Activated T-helper 1 cell treated with anti-CD3 and anti-CD28 coated beads, Interleukin-12 subunit alpha, Interleukin-12 subunit beta, Interleukin-2, Interleukin-4 antibody, amounts not matched to agents 30 ng/mL and 10 ng/mL and 1 ng/mL, durations not matched to agents 14 hours and 24 hours and 36 hours (primary cell): ENCODE measurements at places on chromosomes 4 and X.

- no peak for DNase-seq
- no peak overlapping the region for H3K27ac ChIP-seq
- no peaks in the 10 kb centered on the region for H3K4me1 ChIP-seq
- no peaks in the 10 kb centered on the region for H3K27me3 ChIP-seq
These were observed 142.9 kb downstream of the TMEM164 start for GRCh38 chrX:110145854-110146253.

DNA sequence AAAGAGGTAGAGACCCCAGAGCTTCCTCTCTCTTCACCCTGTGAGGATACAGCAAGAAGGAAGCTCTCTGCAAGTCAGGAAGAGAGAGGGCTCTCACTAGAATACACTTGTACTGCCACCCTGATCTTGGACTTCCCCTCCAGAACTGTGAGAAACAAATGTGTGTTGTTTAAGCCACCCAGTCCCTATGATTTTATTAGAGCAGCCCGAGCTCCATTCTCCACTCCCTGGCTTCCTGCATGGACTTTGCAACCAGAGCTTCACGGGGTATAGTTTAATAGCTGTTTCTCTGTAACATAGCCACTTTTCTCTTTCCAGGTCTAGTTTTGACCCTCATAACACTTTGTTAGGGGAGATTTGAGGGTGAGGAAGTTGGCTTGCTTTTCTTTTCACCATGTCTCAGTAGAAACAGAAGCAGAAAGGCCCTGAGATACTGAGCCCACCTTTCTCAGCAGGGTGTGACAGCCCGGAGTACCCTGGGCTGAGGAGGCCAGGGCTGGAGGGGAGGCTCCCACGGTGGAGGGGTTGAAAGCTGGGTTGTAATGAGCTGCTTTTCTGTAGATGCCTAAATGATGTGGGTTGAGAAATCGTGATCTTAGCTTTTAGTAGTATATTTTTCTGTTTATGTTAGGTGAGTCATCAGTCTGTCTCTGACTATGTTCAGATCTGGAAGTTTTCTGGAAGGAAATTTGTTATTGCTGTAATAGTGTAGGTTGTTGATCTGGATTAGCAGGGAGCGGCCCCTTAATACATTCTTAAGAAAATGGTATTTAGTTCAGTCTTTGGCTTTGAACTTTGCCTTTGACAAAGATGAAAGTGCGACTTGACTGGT lies 118.6 kb downstream of the PTTG2 start:
- DNase-seq = no peak
- H3K27me3 ChIP-seq = no peaks in the 10 kb centered on the region
- peaks cover 30% of the 10 kb centered on the region for H3K4me1 ChIP-seq
- H3K36me3 ChIP-seq = peaks cover 22% of the 10 kb centered on the region
- H3K4me3 ChIP-seq = no peak overlapping the region

DNA sequence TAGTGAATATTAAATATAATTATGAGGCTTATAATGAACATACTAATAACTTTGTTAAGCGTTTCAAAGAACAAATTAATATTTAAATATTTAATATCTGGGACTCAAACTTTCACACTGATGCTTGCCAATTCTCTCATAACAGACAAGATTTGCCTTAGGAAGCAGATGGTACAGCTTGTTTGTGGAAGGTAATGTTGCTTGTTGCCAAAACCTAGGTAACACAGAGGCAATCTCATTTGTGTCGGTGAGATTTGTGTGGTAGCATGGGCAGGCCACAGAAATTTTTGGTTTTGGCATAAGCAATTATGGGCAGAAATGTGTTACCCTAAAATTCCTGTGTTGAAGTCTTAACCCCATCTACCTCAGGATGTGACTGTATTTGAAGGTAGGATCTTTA lies 114.9 kb upstream of the AFF2 start:
- H3K36me3 ChIP-seq = no peaks in the 10 kb centered on the region
- no peaks in the 10 kb centered on the region for H3K27me3 ChIP-seq
- H3K4me3 ChIP-seq = no peak overlapping the region
- H3K4me1 ChIP-seq = peaks cover 26% of the 10 kb centered on the region
- DNase-seq = no peak

GRCh38 chr4:68182382-68182820 lies 52.7 kb upstream of the TMPRSS11F start:
- DNase-seq = no peak
- no peaks in the 10 kb centered on the region for H3K4me1 ChIP-seq
- H3K27me3 ChIP-seq = peaks cover 4% of the 10 kb centered on the region
- H3K27ac ChIP-seq = no peak overlapping the region

DNA sequence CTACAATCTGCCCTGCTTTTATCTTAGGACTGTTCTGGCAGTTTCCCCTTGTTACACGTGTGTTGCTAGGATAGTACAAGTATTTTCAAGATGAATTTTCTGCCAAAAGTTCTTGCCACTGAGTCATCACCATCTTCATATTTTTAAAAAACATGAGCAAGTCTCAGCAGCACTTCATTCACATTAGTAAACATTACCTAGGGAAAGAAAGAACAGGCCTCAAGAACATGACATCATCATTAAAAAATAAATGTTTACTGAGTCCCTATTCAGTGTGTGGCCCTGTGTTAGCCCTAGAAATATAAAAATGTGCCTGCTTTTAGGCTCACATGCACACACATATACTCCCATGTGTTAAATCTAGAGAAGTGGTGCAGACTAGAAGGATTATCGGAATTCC lies 18.7 kb upstream of the GPC3 start:
- H3K27me3 ChIP-seq = peaks cover 4% of the 10 kb centered on the region
- H3K27ac ChIP-seq = no peak overlapping the region
- no peak for DNase-seq
- H3K4me3 ChIP-seq = no peak overlapping the region
- no peaks in the 10 kb centered on the region for H3K36me3 ChIP-seq
- no peaks in the 10 kb centered on the region for H3K4me1 ChIP-seq

- no peak overlapping the region for H3K27ac ChIP-seq
- no peak overlapping the region for H3K4me3 ChIP-seq
- H3K4me1 ChIP-seq = no peaks in the 10 kb centered on the region
- no peaks in the 10 kb centered on the region for H3K36me3 ChIP-seq
- H3K27me3 ChIP-seq = no peaks in the 10 kb centered on the region
These were observed 898.9 kb upstream of the EPHA5 start for GRCh38 chr4:66569228-66569627.

DNA sequence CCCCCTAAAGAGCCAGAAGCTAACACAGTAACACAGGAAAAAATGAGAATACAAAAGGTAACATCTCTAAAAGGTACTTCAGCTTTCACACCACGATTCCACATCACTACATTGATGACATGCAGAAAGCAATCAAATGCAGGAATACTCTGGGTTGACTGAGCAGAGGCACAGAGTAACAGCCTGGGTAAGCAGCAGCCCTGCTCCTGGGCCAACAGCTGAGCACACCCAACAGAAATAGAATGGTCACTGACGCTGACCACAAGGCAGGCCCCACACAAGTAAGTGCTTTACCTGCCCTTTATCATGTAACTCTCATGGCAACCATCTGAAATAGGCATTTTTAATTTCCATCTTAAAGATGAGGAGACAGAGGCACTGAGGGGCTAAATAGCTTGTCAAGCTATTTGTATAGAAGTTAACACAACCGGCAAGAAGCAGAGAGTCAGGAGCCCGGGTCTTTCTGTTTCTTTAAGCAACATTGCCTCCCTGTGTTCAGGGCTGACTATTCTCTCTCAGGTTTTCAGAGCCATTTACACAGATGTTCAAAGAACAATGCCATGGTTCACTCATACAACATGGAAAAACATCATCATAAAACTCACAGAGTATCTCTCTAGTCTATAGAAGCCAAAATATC lies 168.9 kb downstream of the ZNF674 start:
- peak; percentile 1 for DNase-seq
- H3K4me3 ChIP-seq = no peak overlapping the region
- no peak overlapping the region for H3K27ac ChIP-seq
- no peaks in the 10 kb centered on the region for H3K36me3 ChIP-seq
- H3K27me3 ChIP-seq = no peaks in the 10 kb centered on the region

DNA sequence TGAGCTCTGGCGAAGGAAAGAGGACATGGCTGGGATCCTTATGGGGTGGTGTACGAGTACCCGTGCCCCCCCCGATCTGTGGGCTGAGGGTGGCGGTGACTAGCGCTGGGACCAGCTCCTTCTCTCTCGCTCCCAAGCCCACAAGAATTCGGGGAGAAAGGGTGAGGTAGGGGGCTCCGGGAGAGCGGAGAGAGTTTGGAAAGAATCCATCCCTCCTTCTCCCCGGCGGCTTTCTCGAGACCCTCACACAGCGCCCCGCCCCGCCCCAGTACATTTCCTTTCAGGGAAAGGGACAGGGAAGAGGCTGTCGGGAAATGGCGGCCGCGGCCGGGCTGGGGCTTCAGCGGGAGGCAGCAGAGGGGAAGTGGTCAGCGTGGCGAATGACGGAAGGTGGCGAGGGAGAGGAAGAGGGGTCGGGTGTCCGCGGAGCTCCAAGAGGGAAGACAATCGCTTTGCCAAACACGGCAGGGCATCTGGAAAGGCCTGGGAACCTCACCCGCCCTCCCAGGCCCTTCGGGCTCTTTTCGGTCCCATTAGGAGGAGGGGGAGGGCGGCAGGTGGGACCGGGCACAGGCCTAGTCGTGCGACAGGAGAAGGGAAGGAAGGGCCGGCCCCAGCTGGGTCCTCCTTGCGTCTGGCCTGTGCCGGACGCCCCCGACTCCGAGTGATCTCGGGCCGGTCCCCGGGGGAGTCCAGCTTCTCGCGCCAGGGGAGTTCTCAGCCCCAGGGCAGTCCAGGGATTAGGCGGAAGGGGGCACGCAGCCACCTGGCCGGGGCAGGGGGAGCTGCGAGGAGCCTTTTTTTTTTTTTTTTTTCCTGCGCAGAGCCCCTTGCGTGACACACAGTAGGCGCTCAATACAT lies 10.2 kb downstream of the HNRNPH2 start:
- no peaks in the 10 kb centered on the region for H3K27me3 ChIP-seq
- H3K4me3 ChIP-seq = peak overlapping the region; percentile 85
- peak; percentile 35 for DNase-seq
- peak overlapping the region; percentile 97 for H3K27ac ChIP-seq
- H3K4me1 ChIP-seq = peaks cover 29% of the 10 kb centered on the region

DNA sequence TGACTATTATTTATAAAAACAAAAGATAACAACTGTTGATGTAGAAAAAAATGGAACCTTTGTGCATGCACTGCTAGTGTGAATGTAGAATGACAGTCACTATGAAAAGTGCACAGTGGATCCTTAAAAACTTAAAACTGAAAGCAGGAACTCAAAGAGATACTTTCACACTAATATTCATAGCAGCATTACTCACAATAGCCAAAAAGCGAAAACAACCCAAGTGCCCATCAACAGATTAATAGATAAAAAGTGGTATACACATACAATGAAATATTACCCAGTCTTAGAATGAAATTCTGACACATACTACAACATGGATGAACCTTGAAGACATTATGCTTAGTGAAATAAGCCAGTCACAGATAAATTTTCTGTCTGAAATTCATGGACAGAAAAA lies 23.8 kb downstream of the CENPC start:
- H3K27ac ChIP-seq = peak overlapping the region; percentile 68
- H3K4me3 ChIP-seq = no peak overlapping the region
- peaks cover 62% of the 10 kb centered on the region for H3K4me1 ChIP-seq
- no peak for DNase-seq

- DNase-seq = no peak
- H3K27me3 ChIP-seq = no peaks in the 10 kb centered on the region
- H3K4me1 ChIP-seq = no peaks in the 10 kb centered on the region
These were observed 63.8 kb upstream of the ATOH1 start for GRCh38 chr4:93764639-93765246.

- H3K4me1 ChIP-seq = peaks cover 7% of the 10 kb centered on the region
- DNase-seq = no peak
- H3K36me3 ChIP-seq = no peaks in the 10 kb centered on the region
- H3K27ac ChIP-seq = peak overlapping the region; percentile 48
- peaks cover 2% of the 10 kb centered on the region for H3K27me3 ChIP-seq
These were observed 93.6 kb upstream of the RASGEF1B start for GRCh38 chr4:81565142-81565870.

GRCh38 chrX:41759817-41760216 lies 35.8 kb downstream of the GPR82 start:
- H3K27me3 ChIP-seq = no peaks in the 10 kb centered on the region
- peaks cover 3% of the 10 kb centered on the region for H3K36me3 ChIP-seq
- H3K4me3 ChIP-seq = no peak overlapping the region
- no peak overlapping the region for H3K27ac ChIP-seq
- H3K4me1 ChIP-seq = peaks cover 10% of the 10 kb centered on the region

DNA sequence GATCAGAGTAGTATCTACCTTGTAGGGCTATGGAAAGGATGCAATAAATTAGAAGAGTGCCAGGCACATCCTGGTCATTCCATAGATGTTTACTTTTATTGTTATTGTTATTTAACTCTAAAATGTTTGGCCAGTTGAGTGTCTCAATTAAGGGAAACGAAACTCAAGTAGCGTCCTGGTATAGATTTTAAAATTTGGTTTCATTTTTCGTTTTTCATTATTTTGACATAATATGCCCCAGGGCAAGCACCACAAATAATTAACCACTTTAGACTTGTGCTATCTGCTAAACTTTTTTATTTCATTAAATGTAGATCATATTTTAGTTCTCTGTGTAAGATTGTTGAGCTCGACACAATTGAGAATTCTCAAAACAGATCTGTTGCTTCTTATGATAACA lies 179.7 kb upstream of the PRPS2 start:
- no peaks in the 10 kb centered on the region for H3K36me3 ChIP-seq
- H3K27ac ChIP-seq = no peak overlapping the region
- H3K27me3 ChIP-seq = no peaks in the 10 kb centered on the region
- DNase-seq = no peak
- no peaks in the 10 kb centered on the region for H3K4me1 ChIP-seq

- no peak for DNase-seq
- no peaks in the 10 kb centered on the region for H3K36me3 ChIP-seq
- peaks cover 10% of the 10 kb centered on the region for H3K4me1 ChIP-seq
- no peak within 1 kb of the TSS for H3K4me3 ChIP-seq
These were observed at the start of gene ZNF732 for GRCh38 chr4:304969-305680. TSS of gene ZNF732 (minus strand) at chr4:305474. CDS start at chr4:305310, 164 bp downstream.

DNA sequence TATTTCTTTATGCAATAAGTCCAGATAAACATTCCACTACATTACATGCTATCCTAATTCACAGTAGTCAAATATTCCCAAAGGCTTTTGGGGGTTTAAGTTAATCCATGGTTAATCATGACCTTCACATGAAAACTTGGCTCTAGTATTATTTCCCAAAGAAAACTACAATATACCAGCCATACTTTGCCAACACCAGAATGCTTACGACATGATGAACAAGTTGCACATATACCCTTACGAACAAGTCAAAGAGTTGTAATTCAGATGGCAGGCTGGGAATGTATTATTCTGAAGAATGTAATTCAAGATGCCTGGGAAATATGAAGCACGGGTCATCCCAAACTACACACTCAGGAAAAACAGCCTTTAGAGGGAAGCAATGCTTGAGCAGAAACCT lies 499.6 kb downstream of the PPARGC1A start:
- H3K27ac ChIP-seq = no peak overlapping the region
- DNase-seq = no peak
- no peaks in the 10 kb centered on the region for H3K27me3 ChIP-seq
- H3K4me1 ChIP-seq = no peaks in the 10 kb centered on the region
- no peak overlapping the region for H3K4me3 ChIP-seq

DNA sequence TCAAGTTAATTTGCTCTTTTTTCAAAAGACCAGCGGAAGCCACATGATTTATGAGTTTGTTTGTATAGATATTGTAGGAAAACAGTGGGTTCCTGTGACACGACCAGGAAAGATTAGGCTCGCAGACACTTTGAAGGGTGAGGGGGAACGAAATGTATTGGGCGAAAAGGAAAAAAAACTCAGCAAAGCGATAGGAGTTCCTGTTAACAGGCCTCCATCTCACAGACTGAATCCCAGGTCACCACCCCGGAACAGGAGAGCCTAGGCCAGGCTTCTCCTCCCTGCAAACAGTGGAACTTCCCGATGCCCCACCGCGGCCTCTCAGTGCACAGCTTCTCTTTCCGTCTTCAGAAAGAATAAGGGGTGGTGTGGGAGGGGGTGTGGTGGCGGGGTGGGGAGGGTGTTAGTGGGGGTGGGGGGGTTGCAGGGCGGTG lies 181.8 kb upstream of the GPRIN3 start:
- no peak for DNase-seq
- H3K27me3 ChIP-seq = no peaks in the 10 kb centered on the region
- H3K27ac ChIP-seq = no peak overlapping the region
- H3K4me1 ChIP-seq = no peaks in the 10 kb centered on the region
- no peaks in the 10 kb centered on the region for H3K36me3 ChIP-seq
